Spleen (tissue), 13 donors: ENCODE measurements at places on chromosomes 1 and 21. TPM values are rescaled to one million over a fixed set of nuclear protein-coding genes. Genes with fewer than 3 reads are reported as not detected.

The HES2 gene
- 0.02 TPM for polyA plus RNA-seq

The RNU1-3 gene
- not detected for polyA plus RNA-seq

The LCE2B gene
- polyA plus RNA-seq, result not detected

The AADACL4 gene
- polyA plus RNA-seq, result 0.04 TPM

The CLCNKB gene
- polyA plus RNA-seq, result 0.10 TPM

The CKS1B gene
- polyA plus RNA-seq, result 17.0 TPM

The DENND2D gene
- polyA plus RNA-seq, result 90.3 TPM

The BATF3 gene
- 12.3 TPM for polyA plus RNA-seq

The PGLYRP4 gene
- polyA plus RNA-seq, result 0.18 TPM

The TRIM67 gene
- polyA plus RNA-seq, result under 0.01 TPM

The VWA5B1 gene
- not detected for polyA plus RNA-seq

The ZZZ3 gene
- 14.3 TPM for polyA plus RNA-seq

The SEC16B gene
- polyA plus RNA-seq, result 8.6 TPM

The ARMH1 gene
- polyA plus RNA-seq, result 43.9 TPM

The RAB7B gene
- 0.67 TPM for polyA plus RNA-seq

The NCSTN gene
- polyA plus RNA-seq, result 36.2 TPM

The MYOM3 gene
- polyA plus RNA-seq, result 0.06 TPM

The SYT14 gene
- polyA plus RNA-seq, result not detected

The GPR153 gene
- polyA plus RNA-seq, result 2.5 TPM

The GPR25 gene
- 0.09 TPM for polyA plus RNA-seq

The CLDN19 gene
- not detected for polyA plus RNA-seq

The MKNK1 gene
- polyA plus RNA-seq, result 19.2 TPM

The IVL gene
- 0.05 TPM for polyA plus RNA-seq

The FAM43B gene
- 0.22 TPM for polyA plus RNA-seq

The TMEM79 gene
- 3.8 TPM for polyA plus RNA-seq

The ATP1A4 gene
- polyA plus RNA-seq, result 0.93 TPM

The C8A gene
- polyA plus RNA-seq, result not detected

The PCP4L1 gene
- not detected for polyA plus RNA-seq

The ADORA3 gene
- polyA plus RNA-seq, result 3.4 TPM

The PLCH2 gene
- polyA plus RNA-seq, result 10.8 TPM

The UBXN10 gene
- polyA plus RNA-seq, result 0.07 TPM

The FMO3 gene
- 0.64 TPM for polyA plus RNA-seq

The LIN28A gene
- polyA plus RNA-seq, result not detected

The LAMB3 gene
- polyA plus RNA-seq, result 0.77 TPM

The CHI3L2 gene
- polyA plus RNA-seq, result 40.1 TPM

The PARK7 gene
- polyA plus RNA-seq, result 274 TPM

The ELAVL4 gene
- polyA plus RNA-seq, result 0.07 TPM

The GNAT2 gene
- 0.08 TPM for polyA plus RNA-seq

The CITED4 gene
- 10.0 TPM for polyA plus RNA-seq

The UCK2 gene
- polyA plus RNA-seq, result 10.5 TPM

The BGLAP gene
- polyA plus RNA-seq, result 2.4 TPM

The TAF12 gene
- polyA plus RNA-seq, result 18.6 TPM

The EFNA4 gene
- polyA plus RNA-seq, result 7.3 TPM

The KANK4 gene
- polyA plus RNA-seq, result 0.17 TPM

The TAF13 gene
- 9.0 TPM for polyA plus RNA-seq

The CFAP45 gene
- polyA plus RNA-seq, result 1.2 TPM

The FCRL6 gene
- 0.52 TPM for polyA plus RNA-seq

The TCHHL1 gene
- not detected for polyA plus RNA-seq
